ENCODE measurements at places on chromosomes 13 and 19.

DNA sequence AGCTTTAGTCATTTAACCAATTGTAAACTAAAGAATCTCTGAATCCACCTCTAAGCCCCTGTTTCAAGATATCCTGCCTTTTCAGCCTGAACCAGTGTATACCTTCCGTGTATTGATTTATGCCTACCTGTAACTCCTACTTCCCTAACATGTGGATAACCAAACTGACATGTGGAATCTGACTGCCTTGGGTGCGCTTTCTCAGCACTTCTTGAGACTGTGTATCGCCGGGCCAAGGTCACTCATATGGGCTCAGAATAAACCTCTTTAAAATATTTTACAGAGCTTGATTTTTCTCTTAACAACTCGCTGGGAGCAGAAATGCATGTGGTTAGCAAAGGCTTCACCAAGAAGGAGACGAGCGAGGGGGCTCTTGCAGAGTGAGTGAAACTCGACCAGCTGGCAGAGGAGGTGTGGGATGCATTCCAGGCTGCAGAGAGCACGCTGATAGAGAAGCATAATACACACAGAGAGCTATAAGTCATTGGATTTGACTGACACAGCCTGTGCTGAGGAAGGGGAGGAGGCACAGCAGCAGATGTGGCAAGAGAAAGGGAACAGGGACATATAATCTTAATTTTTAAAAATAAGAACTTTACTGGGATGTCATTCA lies 268.2 kb upstream of the MAB21L1 start:
- DNase-seq = no peak

DNA sequence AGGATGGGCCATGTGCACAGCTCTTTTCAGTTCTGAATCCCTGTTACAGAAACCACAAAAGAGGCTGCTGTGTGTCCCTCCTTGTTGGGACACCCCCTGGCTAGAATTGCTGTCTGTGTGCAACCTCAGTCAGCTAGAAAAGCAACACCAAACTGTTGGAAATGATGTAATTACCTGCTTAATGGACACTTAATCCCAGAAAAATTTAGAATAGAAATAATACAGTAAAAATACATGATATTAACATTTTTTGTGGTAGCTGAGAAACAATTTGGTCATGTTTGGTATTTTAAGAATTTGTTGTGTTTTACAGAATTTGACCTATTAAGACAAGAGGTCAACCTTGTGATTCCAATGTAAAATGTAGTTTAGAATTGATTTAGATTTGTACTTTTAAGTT lies 46.8 kb downstream of the FAM124A start:
- DNase-seq = no peak

GRCh38 chr13:66461021-66461420 lies 769.1 kb downstream of the PCDH9 start:
- no peak for DNase-seq

DNA sequence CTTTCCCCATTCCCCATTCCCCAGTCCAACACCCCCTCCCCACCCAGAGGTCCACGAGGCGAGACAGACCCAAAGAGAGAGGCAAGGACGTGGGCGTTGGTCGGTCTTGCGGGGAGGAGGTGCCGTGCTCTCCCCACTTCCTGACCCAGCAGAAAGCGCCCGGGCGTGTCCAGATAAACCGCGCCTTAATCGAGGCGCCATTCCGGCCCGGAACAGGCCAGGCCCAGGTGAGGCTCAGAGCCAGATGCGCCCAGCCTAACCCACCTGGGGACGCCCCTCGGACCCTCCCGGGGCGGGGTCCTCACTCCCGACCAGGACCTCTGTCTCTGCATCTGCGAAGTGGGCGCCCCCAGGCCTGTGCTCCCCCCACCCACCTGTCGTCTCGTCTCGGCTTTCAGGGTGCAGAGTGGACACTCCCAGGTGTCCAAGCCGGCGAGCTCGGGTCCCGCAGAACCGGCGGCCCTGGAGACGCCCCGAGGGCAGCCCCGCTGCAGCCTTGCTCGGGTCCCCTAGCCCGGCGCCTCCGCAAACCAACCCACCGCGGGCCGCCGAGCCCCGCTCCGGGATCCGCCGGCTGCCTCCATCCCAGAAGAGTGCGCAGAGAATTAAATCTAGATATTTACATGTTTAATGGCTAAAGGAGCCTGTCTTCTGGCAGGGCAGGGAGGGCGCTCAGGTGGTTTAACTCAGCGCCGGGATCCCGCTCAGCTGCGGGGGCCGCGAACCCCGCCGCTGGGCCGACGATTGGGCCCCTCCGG lies 5.0 kb upstream of the ONECUT3 start:
- DNase-seq = no peak

- no peak for DNase-seq
Observed at GRCh38 chr13:98349731-98350305, 172.7 kb upstream of the RNF113B start.

DNA sequence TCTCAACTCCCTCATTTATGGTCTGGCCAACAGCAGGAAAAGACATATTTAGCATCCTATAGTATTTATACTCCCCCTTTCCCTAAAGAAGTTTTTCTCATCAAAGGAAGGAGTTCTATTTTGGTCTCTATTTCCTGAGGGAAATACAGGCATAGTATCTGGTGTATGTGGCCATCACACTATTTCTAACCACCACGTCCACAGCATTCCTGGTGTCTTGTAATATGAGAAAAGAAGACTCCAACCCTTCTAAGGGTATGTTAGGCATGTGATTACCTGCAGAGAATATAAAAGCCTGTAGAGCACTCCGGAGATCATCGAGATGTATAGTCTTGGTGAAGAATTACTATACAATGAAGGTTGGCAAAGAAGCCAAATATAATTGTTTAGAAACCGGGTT lies 137.4 kb downstream of the VWA8 start:
- DNase-seq = no peak

DNA sequence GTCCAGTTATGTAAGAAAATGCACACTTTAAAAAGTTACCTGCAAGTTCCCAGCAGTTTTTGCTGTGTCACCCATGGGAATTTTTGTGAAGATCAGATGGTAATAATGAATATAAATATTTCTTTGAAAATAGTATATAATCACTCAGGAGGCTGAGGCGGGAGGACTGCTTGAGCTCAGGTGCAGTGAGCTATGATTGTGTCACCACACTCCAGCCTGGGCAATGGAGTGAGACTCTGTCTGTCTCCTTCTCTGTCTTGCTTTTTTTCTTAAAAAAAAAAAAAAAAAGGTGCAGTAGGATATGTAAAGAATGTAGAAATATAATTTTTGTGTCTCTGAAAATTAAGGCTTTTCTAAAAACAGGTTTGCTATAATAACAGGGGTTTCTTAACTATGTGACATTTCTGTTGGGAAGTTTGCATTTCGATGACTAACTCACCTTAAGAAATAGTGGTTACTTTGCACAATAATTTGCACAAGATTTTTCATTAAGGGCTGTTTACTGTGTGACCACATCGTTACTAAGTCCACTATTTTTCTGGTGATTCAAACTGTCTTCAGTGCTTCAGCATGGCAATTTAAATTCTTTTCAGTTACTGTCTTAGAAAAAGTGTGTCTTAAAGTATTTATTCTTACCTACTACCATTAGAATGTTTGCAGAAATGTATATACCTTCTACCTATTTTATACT lies 37.3 kb downstream of the DNAJC3 start:
- DNase-seq = no peak

GRCh38 chr13:73089213-73089612 lies 30.4 kb downstream of the KLF5 start:
- DNase-seq = no peak
